IPS DF 6.9 (cell line): ENCODE measurements at places on chromosomes 2 and 18.

DNA sequence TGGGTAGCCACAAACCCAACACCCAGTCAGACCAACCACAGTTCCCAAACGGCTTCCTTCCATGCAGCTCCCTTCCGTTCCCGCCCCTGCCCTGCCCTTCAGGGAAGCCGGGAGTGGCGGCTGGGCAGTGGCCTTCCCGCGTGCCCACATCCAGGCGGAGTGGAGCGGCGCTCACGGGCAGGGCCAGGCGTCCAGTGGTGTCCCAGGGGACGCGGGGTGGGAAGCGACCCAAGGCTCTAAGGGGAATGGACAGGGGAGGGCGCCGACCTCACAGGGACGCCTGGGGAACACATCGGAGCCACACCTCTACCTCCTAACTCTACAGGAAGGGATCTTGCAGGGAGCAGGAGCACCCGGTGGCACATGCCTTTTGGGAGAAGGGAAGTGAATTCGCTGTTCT lies 225.9 kb upstream of the MGAT5 start:
- DNase-seq: no peak

- DNase-seq: no peak
Measured at GRCh38 chr2:233486357-233486756, 80.2 kb downstream of the USP40 start.

DNA sequence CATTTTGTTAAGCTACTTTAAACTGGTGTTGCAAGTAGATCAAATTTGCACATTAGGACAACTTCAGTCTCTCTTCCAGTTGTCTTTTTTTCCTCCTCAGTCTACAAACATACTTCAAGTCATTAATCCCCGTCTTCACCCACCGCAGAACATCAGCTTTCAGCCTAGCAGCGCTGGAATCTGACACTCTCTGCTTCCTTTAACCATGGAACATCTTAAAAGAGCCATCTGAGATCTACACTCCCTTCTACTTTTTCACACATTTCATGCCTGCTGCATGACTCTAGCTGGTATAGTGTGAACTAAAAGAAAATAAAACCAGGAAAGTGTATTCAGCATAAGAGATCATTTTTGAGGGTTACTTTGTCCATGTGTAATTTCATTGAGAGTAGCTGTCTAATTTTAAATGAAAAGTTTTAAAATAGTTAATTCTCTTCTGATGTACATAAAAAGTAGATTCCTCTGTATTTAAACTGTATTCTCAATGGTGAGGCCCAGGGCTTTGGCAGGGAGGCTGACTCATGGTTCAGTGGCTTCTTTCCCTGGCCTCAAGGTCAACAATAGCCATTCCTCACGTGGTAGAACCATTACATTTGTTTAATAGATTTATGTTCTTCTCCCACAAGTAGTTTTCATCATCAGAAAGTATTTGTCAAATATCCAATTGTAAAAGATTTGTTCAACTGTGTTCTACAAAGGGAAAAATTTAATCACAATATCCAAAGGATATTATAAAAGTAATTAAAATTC lies 16.5 kb downstream of the SGPP2 start:
- no peak for DNase-seq

DNA sequence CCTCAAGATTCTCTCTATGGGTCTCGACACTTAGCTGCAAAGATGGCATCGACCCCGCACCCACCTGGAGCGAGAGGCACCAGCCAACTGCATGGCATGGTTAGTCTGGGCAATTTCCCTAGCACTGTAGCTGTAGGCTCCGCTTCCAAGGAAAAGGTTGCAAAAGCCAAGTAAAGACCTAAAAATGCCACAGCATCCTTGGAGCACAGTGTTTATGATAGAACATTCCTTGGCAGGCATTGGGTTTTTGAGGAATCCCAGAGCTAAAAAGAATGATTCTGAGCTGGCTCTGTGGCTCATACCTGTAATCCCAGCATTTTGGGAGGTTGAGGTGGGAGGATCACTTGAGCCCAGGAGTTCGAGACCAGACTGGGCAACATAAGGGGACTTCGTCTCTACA lies 22.9 kb downstream of the QPCT start:
- DNase-seq: no peak

GRCh38 chr2:18432999-18433398 lies 127.5 kb downstream of the RDH14 start:
- DNase-seq: no peak

GRCh38 chr18:35049111-35050027 lies 8.2 kb downstream of the MAPRE2 start:
- DNase-seq: no peak

- no peak for DNase-seq
Measured at GRCh38 chr2:23249348-23249747, 135.6 kb upstream of the KLHL29 start.

DNA sequence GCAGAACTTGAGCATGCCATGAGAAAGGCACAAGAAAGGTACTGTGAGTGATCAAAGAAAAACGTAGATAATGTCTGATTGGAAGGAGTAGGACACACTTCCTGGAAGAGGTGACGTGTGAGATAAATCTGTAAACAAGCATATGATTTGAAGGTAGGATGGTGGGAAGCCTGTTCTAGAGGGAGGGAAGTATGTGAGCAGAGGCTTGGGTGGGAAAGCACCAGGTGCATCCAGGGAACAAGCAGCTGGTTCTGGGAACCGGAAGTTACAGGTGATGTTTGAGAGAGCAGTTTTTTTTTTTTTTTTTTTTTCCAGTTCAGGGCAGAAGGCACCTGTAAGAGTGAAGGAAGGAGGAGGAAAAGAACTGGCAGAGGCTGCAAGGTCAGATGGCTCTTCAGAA lies 116.6 kb upstream of the EFEMP1 start:
- no peak for DNase-seq

GRCh38 chr18:45680066-45680690 lies 43.8 kb upstream of the SLC14A1 start:
- DNase-seq: no peak
